ENCODE measurements at places on chromosomes 5 and 9.
A peak's percentile ranks its signal among the peaks of the same experiment; 100 is the strongest.

- DNase-seq: no peak
These were observed 45.3 kb downstream of the FNIP1 start for GRCh38 chr5:131751506-131751905.

DNA sequence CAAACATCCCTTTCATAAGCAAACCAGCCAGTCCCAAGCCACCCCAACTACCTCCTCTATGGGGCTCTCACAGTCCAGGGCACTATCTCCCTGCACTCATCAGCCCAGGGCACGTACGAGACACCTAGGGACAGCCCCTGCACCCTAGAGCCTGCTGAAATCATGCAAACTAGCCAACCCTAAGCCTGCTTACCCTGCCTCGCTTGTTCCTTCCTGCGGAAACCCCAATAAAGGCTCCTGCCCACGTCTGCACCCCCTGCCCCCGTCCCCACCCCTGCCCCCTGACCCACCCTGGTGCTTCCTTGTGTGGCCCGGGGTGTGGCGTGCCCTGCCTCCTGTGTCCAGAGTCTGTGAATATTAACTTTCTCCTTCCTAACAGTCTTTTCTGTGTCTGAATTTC, 135.9 kb downstream of the GADD45G start:
- peak; percentile 20 for DNase-seq

DNA sequence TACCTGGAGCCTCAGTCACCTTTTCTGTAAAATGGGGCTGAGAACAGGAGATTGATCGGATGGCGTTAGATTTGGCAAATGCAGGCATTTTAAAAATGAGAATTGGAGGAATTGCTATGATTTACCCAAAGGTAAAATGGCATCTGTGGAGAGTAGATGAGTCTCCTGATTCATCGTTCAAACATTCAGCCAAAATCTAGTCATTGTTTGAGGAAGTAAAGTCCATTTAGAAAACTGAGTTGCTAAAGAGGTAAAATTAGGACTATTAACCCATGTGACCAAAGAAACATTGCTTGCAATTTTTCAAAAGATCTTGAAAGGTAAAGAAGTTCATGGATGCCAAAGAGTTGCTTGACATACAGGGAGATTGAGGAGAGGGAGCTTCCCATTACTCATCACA, 69.7 kb downstream of the ZNF462 start:
- no peak for DNase-seq

DNA sequence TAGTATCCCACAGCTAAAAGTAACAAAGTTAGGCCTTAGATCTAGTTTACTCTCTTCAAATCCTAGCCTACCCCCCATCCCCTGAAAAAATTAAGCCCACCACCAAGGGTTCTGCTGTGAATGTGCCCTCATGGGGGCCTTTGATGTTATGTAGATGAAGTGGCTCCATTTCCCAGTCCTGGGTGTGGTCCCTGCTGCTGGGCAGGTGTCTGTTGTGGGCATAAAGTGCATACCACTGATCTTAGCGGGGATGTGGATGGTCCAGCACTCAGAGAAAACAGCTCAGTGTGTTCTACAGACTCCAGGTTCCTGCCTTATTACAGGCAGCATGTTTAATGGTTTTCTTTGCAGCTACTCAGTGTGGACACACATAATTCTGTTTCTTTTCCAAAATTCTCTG, 1.9 kb downstream of the PCBD2 start:
- no peak for DNase-seq

- no peak for DNase-seq
These were observed 231.9 kb downstream of the AP3B1 start for GRCh38 chr5:78062645-78063044.

DNA sequence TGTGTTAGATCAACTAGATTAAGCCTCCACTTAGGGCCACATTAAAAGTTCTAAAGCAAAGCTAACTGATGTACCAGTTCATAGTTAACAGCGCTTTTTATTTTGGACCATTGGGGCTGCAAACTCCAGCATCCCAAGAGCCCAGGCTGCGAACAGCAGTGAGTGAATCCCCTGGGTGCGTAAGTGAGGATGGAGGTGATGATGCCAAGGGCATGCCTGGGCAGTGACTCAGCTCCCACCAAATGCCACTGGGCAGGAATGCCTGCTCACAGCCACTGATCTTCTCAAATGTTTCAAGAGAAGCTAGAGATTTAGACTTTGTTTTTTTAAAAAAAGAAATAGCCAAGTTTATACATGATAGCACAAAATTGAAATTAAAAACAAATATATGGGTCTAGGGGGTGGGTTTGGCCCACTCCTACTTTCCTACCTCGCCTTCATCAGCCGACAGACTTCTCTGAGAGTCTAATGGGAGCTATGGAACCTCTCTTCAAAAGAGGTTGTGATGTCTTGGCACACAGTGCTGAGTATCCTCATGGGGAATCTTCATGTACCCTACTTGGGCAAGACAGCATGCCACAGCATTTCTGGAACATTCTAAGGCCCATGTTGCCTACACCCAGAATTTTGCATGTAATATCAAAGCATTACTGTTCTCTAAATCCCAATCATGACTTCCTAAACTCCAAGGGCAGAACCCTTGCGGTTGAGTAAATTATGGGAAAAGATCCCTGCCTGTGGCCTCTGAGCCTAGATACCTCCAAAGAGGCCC, 398.1 kb downstream of the EBF1 start:
- no peak for DNase-seq

DNA sequence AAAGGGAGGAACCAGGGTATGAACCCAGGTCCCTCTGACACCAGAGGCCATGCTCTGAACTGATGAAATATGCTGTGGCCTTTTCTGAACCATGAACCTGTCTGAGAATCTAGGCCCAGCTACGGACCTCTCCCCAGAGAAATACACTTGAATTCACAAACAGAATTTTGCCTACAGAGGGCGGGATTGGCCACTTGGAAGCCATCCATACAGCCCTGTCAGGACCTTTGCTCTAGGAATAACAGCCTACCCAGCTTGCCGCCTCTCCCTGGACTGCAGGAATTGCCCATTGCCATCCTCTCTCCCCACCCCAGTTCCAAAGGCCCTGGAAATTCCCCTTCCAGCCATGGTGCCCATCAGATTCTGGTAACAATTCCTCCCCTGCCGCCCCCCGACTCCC, 26.6 kb downstream of the MORN5 start:
- no peak for DNase-seq
